Naive B cell (primary cell): ENCODE measurements at places on chromosomes 12 and 14. TPM values are rescaled to one million over a fixed set of nuclear protein-coding genes. Genes with fewer than 3 reads are reported as not detected.

DNA sequence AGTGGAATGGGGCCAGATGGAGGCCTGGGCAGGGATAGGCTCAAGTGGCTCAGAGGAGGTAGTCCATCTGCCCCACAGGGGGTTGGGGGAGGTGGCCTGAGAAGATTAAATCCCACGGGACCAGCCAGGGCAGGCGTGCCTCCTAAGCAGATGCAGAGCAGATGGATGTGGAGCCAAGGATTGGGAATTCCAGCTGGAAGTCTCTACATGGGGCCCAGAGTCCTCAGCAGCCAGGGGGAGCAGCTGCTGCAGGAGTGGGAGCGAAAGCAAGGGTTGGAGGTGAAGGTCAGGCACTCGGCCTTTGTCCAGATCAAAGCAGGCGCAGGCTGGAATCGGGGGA lies 42.4 kb upstream of the VRK1 start:
- DNase-seq: no peak

GRCh38 chr12:114776731-114777442 lies 92.9 kb upstream of the TBX3 start:
- DNase-seq: no peak

DNA sequence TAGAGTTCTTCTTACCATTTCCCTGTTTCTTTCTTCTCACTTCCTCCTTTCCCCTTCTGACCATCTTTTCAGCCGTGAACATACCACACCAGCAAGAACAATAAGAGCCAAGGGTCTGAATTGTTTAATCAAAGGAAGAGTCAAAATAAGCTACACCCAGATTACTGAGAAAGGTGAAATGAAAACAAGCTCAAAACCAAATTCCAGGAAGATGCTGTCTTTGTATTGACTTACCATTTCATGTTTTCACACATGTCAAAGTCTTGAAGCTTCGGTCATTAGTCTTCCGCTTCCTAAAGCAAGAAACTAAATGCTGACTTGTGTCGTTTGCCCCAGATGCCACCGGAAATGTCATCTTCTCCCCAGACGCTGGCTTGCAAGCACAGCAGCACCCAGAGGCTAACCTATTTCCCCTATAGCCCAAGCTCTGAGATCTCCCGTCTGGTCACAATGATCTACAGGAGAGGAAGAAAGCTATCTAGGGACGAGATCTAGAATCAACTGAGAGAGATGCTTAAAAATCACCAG lies 136.5 kb upstream of the AMIGO2 start:
- peak; percentile 78 for DNase-seq

DNA sequence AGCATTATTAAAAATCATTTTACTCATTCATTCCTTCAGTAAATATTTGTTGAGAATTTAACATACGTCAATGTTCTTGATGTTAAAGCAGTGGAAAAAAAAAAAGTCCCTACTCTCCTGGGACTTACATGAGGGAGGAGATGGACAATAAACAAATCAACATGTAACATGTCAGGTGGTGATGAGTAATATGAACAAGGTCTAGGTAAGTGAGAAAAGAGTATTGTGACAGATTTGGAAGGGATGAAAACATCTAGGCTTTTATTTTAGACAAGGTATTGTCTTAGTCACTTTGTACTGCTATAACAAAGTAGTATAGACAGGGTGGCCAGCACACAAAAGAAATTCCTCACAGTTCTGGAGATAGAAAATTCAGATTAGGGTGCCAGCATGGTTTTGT lies 167.2 kb downstream of the FSCB start:
- DNase-seq: no peak

DNA sequence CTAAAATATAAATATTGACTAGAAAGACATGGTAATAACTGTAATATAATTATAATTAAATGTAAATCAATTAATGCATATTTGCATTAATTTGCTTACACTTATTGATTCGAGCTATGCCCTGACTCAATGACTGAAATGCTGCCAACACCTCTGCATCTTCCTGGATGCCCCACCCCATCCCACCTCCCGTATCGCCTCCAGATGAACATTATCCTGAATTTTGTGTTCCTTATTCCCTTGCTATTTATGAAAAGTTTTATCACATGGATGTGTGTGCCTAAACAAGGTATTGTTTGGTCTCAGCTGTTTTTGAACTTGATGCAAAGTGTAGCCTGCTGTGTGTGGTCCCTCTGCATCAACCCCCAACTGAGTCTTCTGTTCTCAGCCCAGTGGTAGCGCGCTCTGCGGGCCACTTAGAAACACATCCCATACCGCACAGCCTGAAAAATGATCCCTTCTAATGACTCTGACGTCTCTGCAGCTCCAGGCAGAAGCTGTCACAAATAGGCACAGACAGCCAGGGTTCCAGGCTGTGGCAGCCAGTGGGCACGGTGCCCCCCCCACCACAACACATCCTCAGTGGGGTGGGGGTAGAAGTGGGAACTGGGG lies 96.5 kb downstream of the PRMT8 start:
- DNase-seq: no peak

DNA sequence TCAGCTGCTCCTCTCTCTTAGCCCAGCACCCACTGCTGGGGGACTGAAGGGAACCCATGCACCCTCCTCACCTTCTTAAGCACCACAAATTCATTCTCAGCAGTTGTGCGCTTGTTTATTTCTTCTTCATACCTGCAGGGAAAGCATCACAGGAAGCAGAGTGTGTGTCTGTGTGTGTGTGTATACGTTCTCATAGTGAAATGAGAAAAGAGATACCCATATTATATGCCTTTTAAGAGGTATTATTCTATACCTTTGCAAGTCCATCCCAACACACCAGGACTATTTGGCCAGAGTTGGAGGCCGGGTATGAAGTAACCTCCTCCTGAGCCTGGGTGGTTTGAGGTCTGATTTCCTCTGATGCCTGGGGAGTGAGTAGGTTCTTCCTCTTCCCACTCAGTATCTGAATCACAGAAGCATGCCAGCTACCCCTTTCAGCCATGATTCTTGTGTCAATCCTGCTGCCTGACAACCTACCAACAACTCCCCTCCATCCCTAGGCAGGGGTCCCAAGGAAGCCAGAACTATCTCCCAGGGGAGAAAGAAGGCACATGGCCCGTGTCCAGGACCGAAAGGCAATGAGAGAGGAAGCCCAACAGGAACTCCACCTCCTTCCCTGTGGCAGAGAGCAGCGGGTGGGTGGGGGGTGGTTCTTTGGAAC lies 3.0 kb downstream of the KRT73 start:
- DNase-seq: no peak

DNA sequence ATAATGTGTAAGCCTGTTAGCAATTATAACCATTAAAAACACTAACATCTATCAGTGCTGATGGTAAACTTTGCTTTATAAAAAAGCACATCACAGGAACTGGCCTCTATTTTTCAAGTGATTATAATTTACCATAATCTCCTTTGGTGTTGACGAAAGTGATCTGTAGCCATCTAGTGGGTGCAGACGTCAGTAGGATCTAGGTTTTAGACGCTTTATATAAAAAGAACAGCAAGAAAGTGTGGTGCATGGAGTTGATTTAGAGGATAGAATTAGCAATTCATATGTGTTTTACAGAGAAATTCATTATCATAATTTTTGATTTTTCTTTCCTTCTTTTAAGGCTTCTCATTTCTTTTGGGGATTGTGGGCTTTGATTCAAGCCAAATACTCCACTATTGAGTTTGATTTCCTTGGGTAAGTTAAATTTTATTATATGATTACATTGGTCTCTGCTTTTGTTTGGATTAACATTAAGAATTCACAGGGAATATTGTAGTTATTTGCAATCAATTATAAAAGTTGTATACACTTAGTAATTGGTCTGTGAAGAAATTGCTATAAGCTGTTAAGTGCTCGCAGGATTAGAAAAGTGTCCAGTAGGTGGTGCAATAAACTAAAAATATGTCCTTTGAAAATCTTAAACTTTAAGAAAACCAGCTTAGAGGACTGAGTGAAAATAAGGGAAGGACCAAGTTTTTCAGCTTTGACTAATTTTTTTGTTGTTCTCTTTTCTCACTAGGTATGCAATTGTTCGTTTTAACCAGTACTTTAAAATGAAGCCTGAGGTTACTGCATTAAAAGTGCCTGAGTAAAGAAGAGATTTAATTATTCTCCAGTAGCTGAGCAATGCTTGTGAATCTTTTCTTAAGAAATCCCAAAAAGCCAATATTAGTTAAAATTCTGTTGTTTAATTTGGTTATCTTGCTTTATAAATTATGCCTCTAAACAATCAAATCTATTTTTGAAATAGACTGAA lies 59.5 kb downstream of the ETNK1 start:
- DNase-seq: no peak

DNA sequence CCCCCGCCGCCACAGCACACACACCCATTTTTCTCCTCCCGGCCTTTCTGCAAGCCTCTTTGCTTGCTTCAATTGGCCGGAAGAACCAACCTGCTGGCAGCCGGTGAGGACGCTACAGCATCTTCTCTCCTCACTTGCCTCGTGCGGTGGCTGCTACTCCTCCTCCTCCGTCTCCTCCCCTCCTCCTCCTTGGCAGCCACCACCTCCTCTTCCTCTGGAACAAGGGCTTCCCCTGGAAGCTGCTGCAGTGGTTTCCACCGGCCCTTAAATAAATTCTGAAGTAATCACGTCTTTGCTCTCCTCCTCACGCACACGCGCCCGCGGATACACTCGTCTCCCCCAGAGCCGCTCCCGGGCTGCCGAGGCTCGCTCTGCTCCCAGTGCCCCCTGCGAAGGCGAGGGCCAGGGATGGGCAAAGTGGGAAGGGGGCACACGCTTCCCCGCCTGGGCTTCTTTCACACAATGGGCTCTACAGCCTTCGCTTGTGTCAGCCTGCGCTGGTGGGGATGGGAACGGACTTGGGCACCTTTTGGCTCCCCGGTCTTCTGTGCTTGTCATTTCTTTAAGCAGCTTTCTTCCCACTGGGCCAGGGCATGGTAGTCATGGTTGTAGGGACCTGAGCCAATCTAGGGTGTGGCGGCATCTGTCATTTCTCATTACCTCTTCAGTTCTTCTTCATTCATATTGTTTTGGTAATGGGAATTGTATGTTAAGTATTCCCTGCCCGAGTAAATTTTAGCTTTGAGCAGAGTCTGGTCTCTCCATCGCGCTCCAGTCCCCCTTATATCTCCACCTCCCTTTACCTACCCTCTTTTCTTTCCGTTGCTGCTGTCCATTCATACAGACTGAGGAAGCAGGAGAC lies at the start of gene PPFIA2:
PPFIA2 (minus strand) TSS at position 161 of the 862 bp plus-strand sequence.
- DNase-seq: no peak

- no peak for DNase-seq
Observed at GRCh38 chr12:120718055-120718454, 7.6 kb upstream of the ACADS start.

GRCh38 chr14:24283796-24284460 lies 12.5 kb upstream of the RABGGTA start:
- DNase-seq: no peak

DNA sequence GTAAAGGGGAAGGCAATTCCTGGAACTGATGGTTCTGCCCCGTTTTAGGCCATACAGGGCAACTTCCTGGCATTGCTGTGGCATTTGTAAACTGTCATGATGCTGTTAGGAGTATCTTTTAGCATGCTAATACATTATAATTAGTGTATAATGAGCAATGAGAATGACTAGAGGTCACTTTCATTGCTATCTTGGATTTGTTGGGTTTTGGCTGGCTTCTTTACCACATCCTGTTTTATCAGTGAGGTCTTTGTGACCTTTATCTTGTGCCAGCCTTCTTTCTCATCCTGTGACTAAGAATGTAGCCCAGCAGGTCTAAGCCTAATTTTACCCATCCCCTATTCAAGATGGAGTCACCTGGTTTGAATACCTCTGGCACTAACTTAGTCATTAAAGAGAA lies 51.2 kb downstream of the TESPA1 start:
- DNase-seq: no peak

- DNase-seq: no peak
Observed at GRCh38 chr12:6416596-6416995, 28.2 kb upstream of the CD27 start.

DNA sequence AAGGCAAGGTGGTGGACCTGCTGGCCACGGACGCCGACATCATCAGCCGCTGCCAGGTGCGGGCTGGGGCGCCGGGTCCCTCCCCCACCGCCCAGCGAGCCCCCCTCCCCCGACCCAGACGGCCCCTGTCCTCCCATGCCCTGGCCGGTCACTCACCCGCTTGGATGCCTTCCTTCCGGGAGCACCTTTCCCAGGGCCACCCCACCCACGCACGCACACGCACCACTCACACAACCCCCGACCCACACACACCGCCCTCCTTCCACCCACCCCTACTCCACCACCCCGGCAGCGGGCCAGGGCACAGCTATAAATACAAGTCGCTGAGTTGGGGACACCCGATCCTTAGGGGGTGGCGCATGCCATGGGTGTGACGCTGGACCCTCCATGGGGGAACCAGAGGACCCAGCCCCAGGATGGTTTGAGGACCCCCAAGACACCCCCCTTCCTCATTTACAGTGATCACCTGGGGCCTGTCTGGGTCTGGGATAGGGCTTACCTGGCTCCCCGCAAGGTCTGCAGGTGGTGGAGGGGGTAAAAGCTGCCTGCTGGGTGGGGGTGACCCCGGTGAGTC lies 465 bp downstream of the ADSS1 start:
- DNase-seq: no peak

DNA sequence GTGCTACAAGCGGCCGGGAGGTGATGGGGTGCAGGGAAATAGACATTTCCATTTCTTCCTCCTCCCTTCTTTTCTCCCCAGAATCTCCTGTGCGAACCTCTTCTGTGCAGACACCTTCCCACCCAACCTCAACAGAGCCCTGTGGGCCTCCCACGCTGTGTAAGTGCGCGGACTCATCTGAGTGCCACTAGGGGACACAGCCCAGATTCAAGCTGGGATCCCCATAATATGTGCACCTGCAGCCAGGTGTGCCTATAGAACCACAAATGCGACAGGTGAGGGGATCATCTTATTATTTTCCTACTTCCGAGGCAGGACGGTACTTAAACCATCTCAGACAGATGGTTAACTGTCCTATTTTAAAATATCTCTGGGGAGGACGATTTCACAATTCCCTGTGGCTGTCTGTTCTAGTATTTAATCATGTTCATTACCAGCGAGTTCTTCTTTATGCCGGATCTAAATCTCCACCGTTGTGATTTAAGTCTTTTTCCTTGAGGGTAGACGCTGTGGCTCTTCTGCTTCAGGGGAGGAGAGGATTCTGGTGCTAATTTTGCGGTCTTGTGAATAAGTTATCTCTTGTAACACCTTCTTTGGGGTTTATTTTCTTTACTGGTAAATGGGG lies 17.2 kb upstream of the CACNA1C start:
- DNase-seq: no peak

The CACNA2D4 gene
- polyA plus RNA-seq: 3.1 TPM

The SRRM4 gene
- not detected for polyA plus RNA-seq

The OVCH1 gene
- not detected for polyA plus RNA-seq

The CYP46A1 gene
- not detected for polyA plus RNA-seq

The OTX2 gene
- polyA plus RNA-seq: not detected

The SERPINA1 gene
- 9.5 TPM for polyA plus RNA-seq
